Activated naive CD4-positive, alpha-beta T cell treated with Interleukin-2 at 50 U/mL for 16 hours (primary cell): ENCODE measurements at places on chromosomes 2 and 18.

GRCh38 chr18:55136258-55136657 lies 177.0 kb upstream of the CCDC68 start:
- no peak for DNase-seq

- DNase-seq = no peak
Observed at GRCh38 chr2:122300758-122301157, 545.3 kb downstream of the TSN start.

DNA sequence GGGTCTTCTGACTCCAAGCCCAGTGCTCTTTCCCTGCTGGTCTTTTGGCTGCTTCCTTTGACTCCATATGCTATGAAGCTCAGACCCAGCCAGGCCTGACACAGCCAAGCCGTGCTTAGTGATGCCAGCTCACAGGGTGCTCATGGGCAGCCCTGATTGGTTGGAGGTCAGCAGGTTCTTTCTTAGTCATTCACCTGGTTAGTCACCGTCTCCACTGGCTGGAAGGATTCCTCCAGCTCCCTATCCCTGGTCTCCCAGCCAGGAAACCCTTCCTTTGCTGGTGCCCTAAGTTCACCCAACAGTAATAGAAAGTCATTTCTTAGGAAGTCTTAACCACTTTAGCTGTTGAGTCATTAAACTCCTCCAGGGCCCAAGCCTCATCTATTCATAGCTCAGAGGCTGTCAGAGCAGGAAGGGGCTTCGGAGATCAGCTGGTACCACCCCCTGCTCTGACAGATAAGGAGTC lies 3.9 kb downstream of the KCNK3 start:
- no peak for DNase-seq

DNA sequence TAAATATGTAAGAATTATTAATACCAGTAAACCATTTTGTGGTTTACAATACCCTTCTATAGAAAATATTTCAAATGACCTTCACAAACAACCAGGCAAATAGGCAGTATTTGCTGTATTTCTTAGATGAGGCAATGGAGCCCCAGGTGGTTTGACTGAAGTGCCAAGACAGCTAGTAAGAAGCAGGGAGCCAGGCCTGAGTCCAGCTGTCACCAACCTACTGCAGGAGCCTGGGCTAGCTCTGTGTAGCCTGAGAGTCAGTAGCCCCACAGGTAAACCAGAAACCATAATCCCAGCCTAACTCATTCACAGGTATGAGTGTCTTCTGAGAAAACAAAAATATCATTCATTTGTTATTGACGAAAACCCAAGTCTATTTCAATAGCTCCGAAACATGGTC lies 45.6 kb downstream of the TRIB2 start:
- DNase-seq = no peak

GRCh38 chr18:30211112-30211511 lies 831.4 kb downstream of the DSC3 start:
- no peak for DNase-seq

- DNase-seq = peak; percentile 59
Observed at GRCh38 chr2:263774-264492, at the start of gene SH3YL1. Gene SH3YL1, minus strand, starts transcription at chr2:264032. Its CDS starts 48 bp downstream, at chr2:263984.

GRCh38 chr2:71725836-71726235 lies 272.5 kb downstream of the DYSF start:
- DNase-seq = no peak

DNA sequence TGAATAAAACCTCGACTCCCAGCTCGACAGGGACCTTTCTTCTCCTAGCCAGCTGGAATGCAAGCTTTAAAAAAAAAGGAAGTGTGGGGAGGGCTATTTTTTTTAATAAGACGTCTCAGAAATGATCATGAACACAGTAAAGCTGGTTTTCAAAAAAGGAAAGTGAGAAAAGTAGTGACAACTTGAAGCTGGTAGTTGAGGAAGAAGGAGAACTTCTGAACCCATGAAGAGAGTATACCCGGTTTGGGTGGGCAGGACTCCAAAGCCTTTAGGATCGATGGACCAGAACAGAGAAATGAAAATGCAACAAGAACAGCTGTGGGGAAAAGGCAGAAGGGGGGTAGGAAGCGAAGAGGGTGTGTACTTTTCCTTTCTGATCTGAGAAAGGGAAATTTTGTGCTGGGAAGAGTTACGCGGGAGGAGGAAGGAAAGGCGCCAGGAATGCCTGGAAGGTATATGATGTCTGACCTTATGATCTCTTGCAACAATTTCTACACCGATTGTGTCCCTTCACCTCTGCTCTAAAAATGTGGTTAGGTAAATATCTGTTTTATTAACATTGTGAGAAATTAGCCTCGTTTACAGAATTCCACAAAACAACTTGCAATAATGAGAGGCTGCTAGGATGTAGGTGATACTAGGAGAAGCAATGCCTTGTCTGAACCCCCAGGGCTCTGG lies 22.6 kb upstream of the CYP1B1 start:
- no peak for DNase-seq

- DNase-seq = peak; percentile 9
Observed at GRCh38 chr18:9708434-9709303, 568 bp downstream of the RAB31 start.

DNA sequence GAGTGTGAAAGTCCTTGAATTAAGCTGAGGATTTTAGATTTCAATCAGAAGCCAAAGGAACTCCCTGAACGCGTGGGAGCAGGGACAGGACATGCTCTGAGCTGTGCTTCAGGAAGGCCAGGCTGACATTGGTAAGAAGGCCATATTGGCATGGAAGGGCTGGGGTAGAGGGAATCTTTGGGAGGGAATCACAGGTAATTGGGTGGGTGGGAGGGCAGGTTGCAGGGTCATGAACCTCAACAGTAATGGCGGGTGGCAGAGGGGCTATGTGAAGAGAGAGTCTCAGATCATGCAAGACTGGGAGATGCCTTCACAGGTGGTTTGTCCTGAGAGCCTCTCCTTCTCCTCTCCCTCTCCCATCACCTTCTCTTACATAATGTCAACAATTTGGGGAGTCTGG lies 18.6 kb upstream of the CELF4 start:
- DNase-seq = no peak

DNA sequence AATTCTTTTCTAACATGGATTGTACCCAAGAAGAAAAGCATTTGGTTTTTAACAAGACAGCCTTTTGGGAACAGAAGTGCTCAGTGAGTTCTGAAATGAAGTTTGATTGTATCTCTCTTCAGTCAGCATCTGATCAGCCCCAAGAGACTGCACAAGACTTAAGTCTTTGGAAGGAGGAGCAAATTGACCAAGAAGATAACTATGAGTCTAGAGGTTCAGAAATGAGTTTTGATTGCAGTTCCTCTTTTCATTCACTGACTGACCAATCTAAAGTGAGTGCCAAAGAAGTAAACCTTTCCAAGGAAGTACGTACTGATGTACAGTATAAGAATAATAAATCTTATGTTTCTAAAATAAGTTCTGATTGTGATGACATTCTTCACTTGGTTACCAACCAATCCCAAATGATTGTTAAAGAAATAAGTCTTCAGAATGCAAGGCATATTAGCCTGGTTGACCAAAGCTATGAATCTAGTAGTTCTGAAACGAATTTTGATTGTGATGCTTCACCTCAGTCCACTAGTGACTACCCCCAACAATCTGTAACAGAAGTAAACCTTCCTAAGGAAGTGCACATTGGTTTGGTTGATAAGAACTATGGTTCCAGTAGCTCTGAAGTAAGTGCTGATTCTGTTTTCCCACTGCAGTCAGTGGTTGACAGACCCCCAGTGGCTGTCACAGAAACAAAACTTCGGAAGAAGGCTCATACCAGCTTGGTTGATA lies 31.2 kb downstream of the ZDBF2 start:
- DNase-seq = no peak

DNA sequence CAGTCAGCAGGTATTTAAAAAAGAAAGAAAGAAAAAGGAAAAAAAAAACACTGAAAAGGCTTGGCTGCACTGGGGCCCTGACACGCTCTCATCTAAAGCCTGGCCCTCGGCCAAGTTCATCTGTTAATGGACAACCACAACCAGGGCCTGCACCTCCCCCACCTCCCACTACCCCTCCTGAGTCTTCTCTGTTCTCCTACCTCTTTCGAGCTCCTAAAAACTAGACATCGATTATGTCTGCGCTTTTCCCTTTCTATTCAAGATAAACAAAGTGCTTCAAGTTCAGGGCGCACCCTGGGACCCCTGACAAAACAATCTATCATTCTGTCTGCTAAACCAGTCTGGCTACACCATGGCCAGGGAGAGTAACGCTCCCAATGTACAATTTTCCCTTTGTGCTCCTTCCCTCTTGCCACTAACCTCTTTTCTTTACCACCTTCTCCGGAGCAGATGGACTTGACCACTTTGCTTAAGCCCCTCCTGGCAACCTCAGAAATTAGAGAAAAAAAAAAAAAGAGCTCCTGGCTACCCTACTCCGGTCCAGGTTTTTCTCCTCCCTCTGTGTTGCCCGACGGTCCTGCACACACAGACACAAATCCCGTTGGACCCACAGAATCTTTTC lies 22.7 kb downstream of the BCL11A start:
- no peak for DNase-seq

GRCh38 chr18:78244779-78245178 lies 734.8 kb upstream of the SALL3 start:
- no peak for DNase-seq

DNA sequence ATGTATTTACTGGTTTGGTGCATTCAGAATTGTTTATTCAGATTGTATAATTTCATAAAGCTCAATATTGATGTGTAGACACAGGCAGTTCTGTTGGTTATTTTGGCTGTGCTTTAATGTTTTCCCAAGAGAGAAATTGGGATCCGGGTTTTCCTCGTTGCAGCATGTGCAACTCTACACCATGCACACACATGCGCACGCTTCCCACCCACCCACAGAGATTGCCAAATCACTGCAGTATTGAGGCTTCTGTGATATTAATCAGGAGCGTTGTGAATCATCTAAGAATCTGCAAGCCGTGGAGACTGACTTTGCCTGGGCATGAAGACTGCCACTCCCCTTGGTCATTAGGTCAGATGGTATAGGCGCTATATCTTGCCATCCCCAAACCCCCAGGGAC lies 571.5 kb downstream of the SLC4A3 start:
- DNase-seq = no peak

GRCh38 chr2:208467564-208467963 lies 61.0 kb downstream of the PTH2R start:
- no peak for DNase-seq

DNA sequence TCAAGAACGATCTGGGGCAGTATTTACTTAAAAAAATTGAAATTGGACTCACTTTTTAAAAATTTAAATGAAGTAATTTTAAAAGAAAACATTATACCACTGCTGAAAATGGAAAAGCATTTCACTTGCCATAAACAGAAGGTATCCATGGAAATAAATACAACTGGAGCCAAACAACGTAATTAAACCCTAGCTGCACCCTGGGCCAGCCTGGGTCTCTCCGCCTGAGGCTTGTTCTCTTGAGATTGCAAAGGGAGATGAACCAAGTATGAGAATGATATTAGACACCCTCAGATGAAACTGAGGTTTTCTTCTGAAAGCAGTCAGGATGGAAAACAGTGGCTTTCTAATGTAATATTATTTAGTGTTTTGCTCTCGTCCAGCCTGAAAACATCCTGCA lies 264.4 kb downstream of the KCNE4 start:
- DNase-seq = no peak

- DNase-seq = no peak
Observed at GRCh38 chr2:186910996-186911395, 62.0 kb upstream of the ZSWIM2 start.

GRCh38 chr2:119267604-119268003 lies 44.0 kb downstream of the STEAP3 start:
- DNase-seq = no peak

DNA sequence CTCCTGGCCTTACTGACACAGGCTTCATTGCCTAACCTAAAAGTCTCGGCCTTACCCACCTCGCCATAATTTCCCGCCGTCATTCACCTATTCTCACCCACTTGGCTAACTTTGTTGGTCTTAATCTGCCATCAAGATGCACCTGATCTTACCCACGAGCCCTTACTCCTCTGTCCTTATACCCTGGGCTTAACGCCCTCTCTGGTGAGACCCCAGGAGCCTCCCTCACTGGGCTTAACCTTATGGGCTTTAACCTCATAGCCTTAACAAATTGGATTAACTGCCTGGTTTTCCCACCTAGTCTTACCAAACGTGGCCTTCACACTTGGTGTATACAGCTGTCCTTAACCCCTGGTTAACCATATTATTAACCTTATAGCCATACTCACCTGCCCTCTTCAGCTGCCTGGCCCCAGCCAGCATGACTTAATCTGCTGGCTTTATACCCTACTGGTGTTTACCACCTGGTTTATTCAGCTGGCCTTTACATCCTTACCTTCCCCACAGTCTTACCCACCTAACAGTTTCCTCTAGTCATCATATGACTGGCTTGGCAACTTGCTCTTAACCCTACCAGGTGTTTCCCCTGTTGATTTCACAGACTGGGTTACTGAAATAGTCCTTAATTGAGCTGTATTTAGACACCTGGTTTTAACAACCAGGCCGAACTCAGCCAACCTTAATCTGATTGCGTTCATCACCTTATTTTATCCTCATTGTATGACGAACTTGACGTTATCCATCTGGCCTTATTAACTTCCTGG lies 132.0 kb upstream of the ZSWIM2 start:
- no peak for DNase-seq

DNA sequence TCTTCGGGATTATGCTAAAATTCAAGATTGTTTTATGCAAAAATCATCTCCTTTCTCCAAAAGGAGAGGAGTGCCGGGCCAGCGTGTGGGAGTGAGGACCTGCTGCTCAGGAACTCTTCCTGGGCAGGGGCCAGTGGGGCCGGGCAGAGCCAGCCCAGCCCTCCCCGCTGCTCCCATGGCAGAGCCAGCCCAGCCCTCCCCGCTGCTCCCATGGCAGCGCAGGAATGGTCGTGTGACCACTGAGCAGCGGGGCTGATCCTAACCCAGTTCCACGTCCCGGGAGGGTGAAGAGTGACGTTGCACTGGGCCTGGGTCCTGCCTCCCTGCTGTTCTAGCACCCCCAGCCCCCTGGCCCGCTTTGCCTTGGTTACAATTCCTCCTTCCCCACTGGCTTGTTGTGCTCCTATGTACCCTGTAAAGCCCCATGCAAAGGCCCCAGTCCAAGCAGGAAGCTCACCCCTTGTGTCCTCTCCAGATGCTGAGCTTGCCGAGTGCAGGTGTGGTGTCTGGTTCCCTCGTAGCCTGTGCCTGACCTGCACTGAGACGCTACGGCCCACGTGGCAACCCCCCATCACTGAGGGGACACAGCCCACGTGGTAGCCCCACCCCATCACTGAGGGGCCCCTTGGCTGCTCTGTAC lies 11.4 kb upstream of the NEU4 start:
- DNase-seq = no peak

- no peak for DNase-seq
Observed at GRCh38 chr2:170967553-170967952, 38.5 kb downstream of the GORASP2 start.

DNA sequence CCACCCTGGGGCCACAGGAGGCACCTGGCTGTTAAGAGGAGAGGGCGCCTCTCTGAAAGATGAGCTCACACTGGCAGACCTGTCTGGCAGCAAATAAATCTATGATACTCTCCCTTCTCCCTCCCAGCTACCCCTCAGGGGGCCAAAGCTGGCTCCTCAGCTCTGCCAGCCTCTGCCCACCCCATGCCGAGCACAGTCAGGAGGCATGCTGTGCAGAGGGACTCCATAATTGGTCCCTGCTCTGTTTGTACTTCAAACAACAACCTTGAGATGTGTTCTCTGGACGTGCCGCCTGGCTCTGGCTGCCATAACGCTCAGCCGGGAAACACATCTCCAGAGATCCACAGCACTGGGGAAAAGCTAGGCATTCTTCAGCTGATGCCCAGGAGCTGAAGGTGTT lies 126.7 kb downstream of the GALNT14 start:
- no peak for DNase-seq

GRCh38 chr2:155944218-155944617 lies 388.3 kb downstream of the NR4A2 start:
- no peak for DNase-seq
